ENCODE measurements at places on chromosomes 4 and X. TPM values are rescaled to one million over a fixed set of nuclear protein-coding genes. Genes with fewer than 3 reads are reported as not detected.

- no peak for ATAC-seq
Measured at GRCh38 chr4:87807402-87807801, 8.0 kb downstream of the IBSP start.

GRCh38 chr4:19557161-19557560 is 694.5 kb upstream of the SLIT2 start:
- ATAC-seq: no peak

GRCh38 chr4:10733481-10734062 is 49.0 kb upstream of the CLNK start:
- peak; percentile 68 for ATAC-seq

DNA sequence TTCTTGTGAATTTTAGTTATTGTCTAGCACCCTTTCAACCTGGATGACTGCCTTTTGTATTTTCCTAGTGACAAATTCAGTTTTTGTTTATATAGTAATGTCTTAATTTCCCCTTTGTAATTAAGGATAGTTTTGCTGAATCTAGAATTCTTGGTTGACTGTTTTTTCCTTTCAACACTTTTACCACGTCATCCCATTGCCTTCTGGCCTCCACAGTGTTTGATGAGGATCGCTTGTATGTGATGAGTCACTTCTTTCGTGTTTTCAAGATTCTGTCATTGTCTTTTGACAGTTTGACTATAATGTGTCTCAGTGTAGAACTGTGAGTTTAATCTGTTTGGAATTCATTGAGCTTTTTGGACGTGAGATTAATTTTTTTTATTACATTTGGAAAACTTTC is 30.1 kb downstream of the KDM6A start:
- no peak for ATAC-seq

GRCh38 chr4:12409507-12410190 is 981.0 kb upstream of the HS3ST1 start:
- ATAC-seq: no peak

GRCh38 chr4:34271479-34272355 is 1972.6 kb downstream of the ARAP2 start:
- no peak for ATAC-seq

PABPC1L2A gene
- total RNA-seq: 0.93 TPM

TRAPPC2 gene
- total RNA-seq: 28.2 TPM

FGB gene
- total RNA-seq: 0.69 TPM

TIMM17B gene
- 41.5 TPM for total RNA-seq

SOX3 gene
- total RNA-seq: not detected
